ENCODE measurements at places on chromosomes 4 and X.

GRCh38 chrX:104641176-104641575 lies 75.2 kb downstream of the IL1RAPL2 start:
- DNase-seq = no peak

DNA sequence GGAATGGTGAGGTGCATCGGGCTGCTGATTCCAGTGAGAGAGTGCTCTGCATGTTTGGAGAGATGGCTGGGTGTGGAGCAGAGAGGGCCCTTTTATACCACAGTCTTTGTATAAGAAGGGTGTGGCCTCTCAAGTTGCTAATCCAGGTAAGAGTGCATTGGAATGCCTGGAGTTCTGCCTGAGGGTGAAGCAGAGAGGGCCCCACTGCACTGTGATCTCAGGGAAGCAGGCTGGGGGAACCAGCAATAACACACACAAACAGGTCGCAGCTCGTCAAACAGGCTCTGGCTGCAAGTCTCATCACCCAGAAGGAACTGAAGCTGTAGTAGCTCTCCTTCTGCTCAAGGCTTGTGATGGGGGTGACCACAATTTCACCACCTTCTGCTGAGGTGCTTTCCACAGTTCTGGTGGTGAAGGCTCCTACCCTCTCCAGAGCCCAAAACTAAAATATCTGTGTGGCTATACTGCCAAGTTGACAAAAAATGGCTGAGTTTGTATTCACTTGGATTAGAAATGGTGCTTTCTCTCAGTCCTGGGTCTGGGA lies 687.4 kb upstream of the HS3ST1 start:
- no peak for DNase-seq

DNA sequence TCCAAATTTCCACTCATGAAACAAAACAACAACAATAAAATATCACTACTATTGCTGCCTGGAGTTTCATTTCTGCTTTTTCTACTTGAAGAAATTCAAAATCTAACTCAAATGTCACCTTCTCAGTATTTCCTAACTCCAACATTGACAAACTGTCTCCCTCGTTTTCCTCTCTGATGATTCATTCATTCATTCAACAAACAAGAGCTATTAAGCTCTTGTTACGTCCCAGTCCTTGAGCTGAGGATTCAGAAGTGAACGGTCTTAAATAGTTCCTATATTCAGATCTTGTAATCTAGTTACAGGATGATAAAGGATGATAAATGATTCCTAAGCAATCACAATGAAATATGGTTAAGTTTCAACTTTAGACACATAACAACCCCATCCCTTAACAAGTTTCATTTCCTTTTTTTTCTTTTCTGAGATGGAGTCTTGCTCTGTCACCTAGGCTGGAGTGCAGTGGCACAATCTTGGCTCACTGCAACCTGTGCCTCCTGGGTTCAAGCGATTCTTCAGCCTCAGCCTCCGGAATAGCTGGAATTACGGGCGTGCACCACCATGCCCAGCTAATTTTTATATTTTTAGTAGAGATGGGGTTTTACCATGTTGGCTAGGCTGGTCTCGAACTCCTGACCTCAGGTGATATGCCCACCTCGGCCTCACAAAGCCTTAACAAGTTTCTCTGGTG lies 1.7 kb downstream of the SLC9B2 start:
- DNase-seq = no peak

- DNase-seq = no peak
These were observed 27.4 kb downstream of the HSD17B11 start for GRCh38 chr4:87363552-87363951.

GRCh38 chrX:71162981-71163380 lies 18.3 kb downstream of the NLGN3 start:
- no peak for DNase-seq

DNA sequence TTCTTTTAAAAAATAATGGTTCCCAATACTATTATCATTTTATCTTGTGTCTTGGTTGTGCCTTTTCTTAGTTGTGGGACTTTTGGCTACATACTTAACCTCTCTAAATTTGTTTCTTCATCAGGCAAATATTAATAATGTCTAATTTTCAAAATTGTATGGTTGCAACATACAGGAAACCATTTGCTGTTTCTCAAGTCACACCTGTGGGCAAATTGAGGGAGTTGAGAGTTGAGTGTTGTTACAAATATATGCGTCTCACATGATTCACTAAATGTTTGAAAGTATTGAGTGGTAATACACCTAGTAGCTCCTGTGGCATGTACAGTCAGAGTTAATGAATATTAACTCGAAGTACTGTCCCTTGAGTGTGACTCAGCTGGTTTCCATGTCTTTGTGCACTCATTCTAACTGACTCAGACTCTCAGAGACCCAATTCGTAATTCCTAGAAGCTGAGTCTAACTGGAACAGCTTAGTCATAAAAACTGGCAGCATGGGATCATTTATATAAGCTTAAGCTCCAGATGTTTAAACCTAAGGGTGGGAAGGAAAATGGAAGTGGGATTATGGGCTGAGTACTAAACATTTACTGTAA lies 802.4 kb downstream of the TRIML1 start:
- no peak for DNase-seq

DNA sequence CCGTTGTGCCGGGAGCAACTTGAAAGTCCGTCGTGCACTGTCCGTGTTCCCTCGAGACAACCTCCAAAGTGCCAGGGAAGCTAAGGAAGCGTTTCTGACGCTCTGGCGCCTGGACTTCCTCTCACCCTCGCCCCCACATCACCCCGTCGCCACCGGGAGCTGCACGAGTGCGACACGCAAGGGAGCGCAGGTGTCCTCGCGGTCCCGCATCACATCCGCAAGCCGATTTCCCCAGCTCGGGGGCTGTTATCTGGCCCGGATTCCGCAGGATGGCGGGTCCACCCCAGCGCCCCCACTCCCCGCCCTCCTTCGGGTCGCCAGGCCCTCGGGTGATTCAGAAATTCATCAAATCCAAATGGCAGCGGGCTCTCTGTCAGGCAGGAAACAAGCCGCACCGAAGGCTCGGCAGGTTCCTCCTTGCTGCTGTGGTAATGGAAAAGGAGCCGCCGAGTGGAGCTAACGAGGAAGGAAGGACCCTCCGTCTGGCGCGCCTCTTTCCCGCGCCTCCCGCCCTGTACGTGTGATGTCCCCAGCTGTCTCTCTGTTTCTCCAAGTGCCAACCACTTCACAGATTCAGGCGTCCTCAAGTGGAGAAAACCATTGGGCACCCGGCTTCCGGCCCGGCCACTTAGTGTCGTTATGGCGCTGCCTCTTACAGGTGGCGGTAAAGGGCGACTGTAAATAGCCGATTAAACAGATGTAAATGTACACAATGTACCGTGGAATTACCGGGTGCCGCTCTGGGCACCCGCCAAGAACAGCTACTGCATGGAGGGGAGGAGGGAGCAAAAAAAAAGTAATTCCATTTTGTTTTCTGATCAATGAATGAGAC lies 921 bp upstream of the SETD7 start:
- DNase-seq = no peak

DNA sequence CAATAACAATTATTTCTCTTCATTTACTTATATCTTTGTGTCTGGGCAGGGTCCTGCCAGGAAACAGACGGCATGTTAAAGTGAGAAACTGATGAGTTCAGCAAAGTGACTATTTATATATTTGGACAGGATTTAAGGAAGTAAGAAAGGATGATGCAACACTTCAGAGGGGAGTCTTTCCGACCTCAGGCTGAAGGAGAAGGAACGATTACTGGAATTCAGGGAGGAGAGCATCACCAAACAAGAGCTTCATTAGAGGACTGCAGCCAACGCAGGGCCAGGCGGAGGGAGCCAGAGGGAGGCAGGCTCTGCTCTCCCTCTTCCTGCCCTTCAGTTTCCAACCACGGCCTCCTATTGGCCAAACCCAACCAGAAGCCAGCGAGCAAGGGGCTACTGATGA lies 1.5 kb upstream of the TLR7 start:
- DNase-seq = no peak

- no peak for DNase-seq
These were observed 82.5 kb downstream of the AMELX start for GRCh38 chrX:11375614-11376119.

DNA sequence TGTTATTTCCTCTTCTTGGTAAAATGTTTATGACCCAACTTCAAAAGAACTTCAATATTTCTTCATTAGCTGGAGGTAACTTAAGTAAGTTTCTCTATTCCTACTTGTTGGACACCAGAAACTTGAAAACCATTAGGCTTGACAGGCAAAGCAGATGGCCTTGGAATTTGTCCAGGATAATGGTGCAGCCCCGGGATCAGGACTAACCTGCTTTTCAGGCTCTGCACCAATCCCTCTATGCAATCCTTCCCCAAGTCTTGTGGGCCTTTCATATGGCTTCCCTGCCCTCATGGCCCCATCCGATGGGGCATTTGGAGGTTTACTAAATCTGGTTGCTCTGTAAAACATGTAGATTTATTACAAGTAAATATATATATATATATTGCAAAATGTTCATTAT lies 68.5 kb downstream of the SPINK2 start:
- DNase-seq = no peak

- no peak for DNase-seq
These were observed 1508.9 kb downstream of the STIM2 start for GRCh38 chr4:28369499-28369898.

DNA sequence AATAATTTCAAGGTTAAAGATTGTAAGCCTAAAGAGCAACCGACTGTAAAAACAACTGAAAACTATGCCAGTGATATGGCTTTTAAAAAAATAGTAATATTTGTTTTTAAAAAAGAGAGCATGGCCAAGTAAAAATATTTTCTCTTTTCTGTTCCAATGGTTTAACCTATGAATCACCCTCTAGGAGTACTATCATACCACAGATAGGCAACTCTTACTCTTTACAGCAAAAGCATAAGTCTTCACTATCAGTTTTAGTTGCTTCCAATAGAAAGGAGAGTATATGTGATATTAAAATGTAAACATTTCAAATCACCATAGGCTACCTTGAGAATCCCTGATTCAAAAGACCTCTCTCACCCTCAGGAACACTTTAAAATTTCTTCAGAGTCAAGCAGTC lies 102.6 kb downstream of the AMELX start:
- DNase-seq = no peak

DNA sequence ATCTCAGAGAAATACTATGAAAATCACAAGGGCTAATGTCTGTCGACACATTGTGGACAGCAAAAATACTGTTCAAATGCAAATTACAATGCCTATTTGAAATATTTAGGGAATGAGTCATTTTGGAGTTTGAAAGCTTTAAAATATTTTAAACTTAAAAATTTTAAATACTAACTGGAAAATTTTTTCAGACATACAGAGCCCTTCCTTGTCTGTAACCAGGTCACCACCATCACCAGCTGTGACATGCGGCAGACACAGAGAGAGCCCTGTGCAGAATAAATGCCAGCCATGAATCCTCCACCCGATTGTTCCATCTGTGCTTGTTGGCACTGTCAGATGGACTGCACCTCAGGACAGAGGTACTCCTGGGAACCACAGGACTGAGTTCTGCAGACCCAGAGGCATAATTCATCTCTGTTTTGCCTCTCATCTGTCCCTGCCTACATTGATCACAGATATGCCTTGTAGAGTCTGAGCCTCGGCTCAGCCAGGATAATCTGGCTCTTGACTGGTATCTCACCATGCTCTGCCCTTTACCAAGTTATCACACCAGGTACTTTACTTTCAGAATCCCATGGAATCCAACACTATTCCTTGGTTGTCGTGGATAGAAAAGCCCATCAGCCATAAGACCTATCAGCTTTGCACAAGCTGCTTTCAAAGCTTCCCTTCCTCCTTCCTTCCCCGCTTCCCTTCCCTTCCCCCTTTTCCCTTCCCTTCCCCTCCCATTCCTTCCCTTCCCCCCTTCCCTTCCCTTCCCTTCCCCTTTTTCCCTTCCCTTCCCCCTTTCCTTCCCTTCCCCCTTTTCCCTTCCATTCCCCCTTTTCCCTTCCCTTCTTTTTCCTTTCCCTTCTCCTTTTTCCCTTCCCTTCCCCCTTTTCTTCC lies 67.2 kb downstream of the TBC1D9 start:
- no peak for DNase-seq

DNA sequence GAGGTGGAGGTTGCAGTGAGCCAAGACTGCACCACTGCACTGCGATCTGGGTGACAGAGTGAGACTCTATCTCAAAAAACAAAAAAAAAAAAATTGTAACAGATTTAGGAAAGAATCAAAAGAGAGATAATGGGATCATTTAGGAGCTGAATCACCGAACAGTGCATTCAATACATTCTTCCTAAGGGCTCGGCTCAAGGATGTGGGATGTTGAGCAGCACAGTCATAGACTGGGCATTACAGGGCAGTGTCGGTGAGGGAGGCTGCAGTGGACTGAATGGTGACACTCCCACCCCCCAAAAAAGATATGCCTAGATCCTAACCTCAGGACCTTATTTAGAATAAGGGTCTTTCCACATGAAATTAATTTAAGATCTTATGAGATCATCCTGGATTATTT lies 70.0 kb downstream of the EVC2 start:
- no peak for DNase-seq

DNA sequence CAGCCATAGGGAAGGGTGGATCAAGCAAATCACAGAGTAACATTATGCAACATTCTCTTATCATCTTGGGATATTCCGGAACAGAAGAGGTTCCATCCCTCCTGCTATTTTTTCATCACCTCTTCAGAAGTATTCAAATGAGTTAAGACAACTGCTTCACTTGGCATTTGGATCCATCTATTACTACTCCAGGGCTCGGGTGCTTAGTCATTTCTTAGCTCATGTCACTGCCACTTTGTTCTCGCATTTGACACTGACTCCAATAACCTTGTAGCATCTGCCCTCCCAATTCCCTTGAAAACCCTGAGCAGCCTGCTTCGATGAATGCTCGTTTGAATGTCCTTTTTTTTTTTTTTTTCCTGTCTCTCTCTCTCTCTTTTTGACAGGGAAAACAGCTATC lies 114.9 kb downstream of the PPARGC1A start:
- no peak for DNase-seq

DNA sequence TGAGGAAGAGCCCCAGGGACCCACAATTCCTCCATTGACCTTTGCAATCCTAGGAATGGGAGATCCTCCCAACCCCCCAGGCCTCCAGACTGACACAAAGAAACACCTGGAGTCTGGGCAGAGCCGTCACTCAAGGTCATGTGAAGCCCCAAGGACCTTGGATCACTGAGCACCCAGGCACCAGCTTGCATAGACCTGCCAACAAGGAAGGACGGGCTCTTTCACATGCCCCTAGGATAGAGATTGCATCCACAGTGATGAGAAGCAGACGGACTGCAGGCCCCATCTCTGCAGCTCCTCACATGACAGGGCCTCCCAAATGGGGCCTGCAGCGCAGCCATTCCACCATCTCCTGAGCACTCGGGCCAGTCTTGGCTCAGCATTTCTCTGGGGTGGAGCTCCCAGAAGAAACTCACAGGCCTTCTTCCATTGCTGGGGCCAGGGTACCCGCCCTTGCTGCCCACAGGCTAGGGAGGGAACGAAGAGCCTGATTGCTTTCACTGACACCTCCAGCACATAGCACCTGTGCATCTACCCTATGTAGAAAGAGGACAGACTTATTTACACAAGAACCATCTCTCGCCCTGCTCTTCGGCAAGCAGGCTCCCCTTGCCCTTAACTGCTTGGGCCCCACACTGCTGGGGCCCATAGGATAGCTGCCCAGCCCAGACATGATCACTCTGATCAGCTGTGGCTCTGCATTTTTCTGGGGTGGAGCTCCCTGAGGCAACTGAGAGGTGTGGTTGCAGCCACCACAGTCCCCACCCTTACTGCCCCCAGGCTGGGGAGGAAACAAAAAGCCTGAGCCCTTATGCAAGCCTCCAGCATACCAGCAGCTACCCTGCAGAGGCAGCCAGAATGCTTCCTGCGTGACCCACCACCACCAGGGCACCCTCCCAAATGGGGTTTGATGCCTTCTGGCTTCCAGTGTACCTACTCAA lies 185.7 kb upstream of the ZCCHC13 start:
- no peak for DNase-seq

Measured in GM12864 (cell line).